Activated B cell treated with CpG ODN at 0.5 μM for 24 hours (primary cell): ENCODE measurements at places on chromosomes 7 and 10. TPM values are rescaled to one million over a fixed set of nuclear protein-coding genes. Genes with fewer than 3 reads are reported as not detected.

The MSMB gene
- not detected in 2 replicates for total RNA-seq

DNA sequence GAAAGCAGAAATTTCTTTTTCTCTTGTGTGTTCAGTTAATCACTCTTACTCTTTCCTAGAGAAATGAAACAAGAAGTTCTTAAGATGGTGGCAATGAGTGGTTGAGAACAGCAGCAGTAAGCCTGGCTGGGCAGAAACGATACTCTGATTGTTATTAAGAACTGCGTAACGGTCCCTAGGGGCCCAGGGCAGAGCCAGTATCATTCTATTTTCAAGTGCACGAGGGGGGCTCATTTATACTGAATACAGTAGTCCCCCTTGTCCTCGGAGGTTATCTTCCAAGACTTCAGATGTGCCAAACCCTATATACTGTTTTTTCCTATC lies 64.9 kb downstream of the EEPD1 start:
- no peak for DNase-seq
- H3K4me3 ChIP-seq, result no peak overlapping the region
- H3K27me3 ChIP-seq, result no peaks in the 10 kb centered on the region
- no peaks in the 10 kb centered on the region for H3K36me3 ChIP-seq
- H3K27ac ChIP-seq, result no peak overlapping the region

- no peak overlapping the region for H3K27ac ChIP-seq
- no peaks in the 10 kb centered on the region for H3K27me3 ChIP-seq
- H3K4me3 ChIP-seq, result no peak overlapping the region
- no peak for DNase-seq
- H3K36me3 ChIP-seq, result peaks cover 42% of the 10 kb centered on the region
These were observed 107.4 kb downstream of the SNX13 start for GRCh38 chr7:17832820-17833355.

The PPP1R17 gene
- not detected in 2 replicates for total RNA-seq

- no peaks in the 10 kb centered on the region for H3K36me3 ChIP-seq
- no peak for DNase-seq
- H3K4me3 ChIP-seq, result no peak overlapping the region
- H3K4me1 ChIP-seq, result no peaks in the 10 kb centered on the region
- no peaks in the 10 kb centered on the region for H3K27me3 ChIP-seq
These were observed 854.5 kb downstream of the GRM8 start for GRCh38 chr7:126398285-126398684.

The HOXA6 gene
- not detected in 2 replicates for total RNA-seq

The MPP7 gene
- total RNA-seq, result 6.2 and 8.3 TPM in 2 replicates

The TMEM176A gene
- total RNA-seq, result not detected in 2 replicates

DNA sequence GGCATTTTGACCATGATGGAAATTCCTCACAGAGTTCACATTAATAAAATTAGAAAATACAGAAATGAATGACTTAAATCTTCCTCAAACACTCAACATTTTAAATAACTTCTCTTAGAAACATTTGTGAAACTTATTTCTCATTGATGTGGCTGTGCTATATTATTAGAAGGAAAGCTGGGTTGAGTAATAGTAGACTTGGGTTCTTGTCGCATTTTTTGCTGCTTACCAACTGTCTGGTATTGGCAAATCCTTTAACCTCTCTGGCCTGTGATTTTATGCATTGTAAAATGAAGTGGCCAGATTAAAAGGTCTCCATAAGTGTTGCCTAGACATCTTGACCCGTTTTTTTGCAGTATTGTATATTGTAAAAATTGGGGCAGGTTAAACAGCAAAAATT lies 66.5 kb downstream of the VPS50 start:
- H3K27ac ChIP-seq, result no peak overlapping the region
- H3K36me3 ChIP-seq, result peaks cover 54% of the 10 kb centered on the region
- H3K4me1 ChIP-seq, result no peaks in the 10 kb centered on the region
- DNase-seq, result no peak
- no peaks in the 10 kb centered on the region for H3K27me3 ChIP-seq
- no peak overlapping the region for H3K4me3 ChIP-seq

DNA sequence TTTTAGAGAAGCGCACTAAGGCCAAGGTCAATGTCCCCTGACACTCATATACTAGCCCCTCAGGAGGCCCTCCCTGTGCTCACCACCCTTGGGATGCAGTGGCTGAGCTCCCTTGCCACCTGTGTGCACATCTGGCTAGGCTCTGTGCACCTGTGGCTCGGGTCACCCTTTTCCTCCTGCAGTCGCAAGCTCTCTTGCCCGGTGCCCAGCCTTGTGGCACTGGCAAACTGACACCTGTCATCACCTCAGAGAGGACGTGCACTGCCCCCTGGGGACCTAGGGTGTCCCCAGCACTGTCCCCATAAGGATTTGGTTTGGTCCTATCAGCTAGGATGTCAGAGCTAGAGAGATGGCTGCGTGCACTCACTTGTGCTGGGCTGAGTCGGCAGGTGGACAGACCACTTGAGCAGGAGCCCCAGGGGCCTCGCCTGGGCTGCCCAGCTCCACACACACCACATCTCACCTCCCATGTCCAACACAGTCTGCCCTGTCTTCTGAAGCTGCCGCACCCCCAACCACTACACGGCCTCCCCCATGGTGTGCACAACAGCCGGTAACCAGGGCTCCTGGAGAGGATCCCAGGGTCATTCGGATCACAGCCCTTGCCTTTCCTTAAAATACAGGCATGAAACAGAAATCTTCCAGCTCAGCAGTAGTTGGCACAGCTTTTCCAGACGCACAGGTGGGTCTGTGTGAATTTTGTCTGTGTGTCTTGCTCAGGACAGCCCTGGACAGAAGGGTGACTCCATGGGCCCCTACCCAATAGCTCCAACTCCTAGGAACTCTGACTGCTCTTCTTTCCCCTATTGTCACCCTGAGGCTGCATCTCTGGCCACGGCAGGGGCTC lies 111.0 kb downstream of the GRID1 start:
- no peak for DNase-seq
- H3K4me1 ChIP-seq, result no peaks in the 10 kb centered on the region
- no peaks in the 10 kb centered on the region for H3K36me3 ChIP-seq

DNA sequence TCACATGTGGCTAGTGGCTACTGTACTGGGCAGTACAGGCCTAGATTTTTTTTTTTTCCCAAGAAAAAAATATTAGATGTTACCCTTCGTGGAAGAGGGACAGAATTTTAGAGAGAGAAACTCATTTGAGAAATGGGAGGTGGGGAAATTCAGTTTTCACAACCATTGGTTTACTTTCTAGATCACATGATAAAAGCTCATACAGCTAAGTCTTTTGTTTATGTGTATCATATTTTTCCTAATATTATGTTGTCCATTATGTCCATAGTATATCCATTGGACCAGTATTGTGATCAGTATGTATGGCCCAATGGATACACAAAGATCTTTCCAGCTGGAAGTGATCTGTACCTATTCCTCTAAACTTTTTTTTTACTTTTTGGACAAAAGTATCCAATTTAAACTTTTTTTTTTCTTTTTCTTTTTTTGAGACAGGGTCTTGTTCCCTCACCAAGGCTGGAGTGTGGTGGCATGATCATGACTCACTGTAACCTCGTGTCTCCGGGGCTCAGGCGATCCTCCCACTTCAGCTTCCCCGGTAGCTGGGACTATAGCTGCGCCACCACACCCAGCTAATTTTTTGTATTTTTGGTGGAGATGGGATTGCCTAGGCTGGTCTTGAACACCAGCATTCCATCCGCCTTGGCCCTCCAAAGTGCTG lies 4.1 kb downstream of the CALU start:
- no peaks in the 10 kb centered on the region for H3K27me3 ChIP-seq
- peaks cover 28% of the 10 kb centered on the region for H3K4me1 ChIP-seq
- H3K36me3 ChIP-seq, result peaks cover 22% of the 10 kb centered on the region

- no peak overlapping the region for H3K27ac ChIP-seq
- H3K4me3 ChIP-seq, result no peak overlapping the region
- DNase-seq, result no peak
- H3K27me3 ChIP-seq, result peaks cover 10% of the 10 kb centered on the region
- no peaks in the 10 kb centered on the region for H3K4me1 ChIP-seq
These were observed 19.3 kb upstream of the NUP205 start for GRCh38 chr7:135538376-135538775.

DNA sequence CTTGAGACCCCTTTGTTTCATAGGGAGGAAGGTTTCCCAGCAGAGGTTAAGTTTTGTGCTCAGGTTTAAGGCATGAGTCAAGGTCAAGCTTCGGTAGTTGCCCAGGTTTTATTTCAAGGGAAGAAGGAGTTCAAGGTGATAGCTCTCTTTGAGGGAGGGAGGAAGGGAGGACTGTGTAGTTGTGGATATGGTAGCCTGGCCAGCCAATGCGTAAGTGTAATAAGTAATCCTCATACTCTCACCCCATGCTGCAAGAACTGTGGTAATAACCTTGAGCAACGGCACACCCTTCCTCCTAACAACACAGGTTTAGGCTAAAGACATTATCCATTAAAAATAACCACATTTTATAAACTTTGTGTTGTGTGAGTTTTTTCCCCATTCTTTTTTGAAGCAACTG lies 478.9 kb downstream of the KCNMA1 start:
- no peak for DNase-seq
- no peaks in the 10 kb centered on the region for H3K4me1 ChIP-seq
- no peak overlapping the region for H3K27ac ChIP-seq
- no peaks in the 10 kb centered on the region for H3K27me3 ChIP-seq

DNA sequence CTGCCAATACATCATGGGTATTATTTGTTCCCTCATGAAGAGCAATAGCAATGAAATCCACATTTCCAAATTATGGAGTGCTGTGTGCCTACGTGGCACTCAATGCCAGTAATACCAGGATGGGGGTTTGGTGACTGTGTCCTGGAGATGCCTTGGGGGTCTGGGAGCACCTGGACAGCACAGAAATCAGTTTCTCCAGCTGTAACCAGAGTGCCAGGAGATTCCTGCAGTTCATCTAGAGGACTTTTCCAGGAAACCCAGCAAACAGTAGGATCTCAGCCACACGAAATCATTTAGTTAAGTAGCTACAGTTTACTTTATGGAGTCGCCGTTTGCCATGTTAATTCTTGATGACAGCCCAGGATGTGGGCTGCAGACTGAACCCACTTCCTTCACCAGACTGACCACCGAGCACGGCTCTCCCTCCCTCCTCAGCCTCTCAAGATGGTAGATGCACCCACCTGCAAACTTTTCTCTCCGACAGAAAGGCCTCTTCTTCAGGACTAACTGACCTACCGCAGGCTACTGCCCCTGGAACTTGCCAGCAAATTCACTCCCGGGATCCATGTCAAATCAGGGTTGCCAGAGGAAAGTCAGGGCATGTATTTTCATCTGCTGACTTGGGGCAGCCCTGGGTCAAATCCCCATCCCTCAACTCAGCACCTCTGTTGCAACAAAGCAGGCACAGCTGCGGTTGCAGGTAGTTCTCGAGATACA lies 30.3 kb downstream of the MKI67 start:
- no peak overlapping the region for H3K4me3 ChIP-seq
- H3K36me3 ChIP-seq, result no peaks in the 10 kb centered on the region
- no peaks in the 10 kb centered on the region for H3K27me3 ChIP-seq
- DNase-seq, result no peak

GRCh38 chr7:7548407-7548806 lies 12.7 kb upstream of the COL28A1 start:
- H3K36me3 ChIP-seq, result peaks cover 4% of the 10 kb centered on the region
- no peak overlapping the region for H3K27ac ChIP-seq
- H3K4me3 ChIP-seq, result no peak overlapping the region
- H3K4me1 ChIP-seq, result no peaks in the 10 kb centered on the region

GRCh38 chr7:141074162-141074991 lies 513 bp downstream of the TMEM178B start:
- H3K36me3 ChIP-seq, result no peaks in the 10 kb centered on the region
- no peak for DNase-seq
- peak overlapping the region; percentile 68 for H3K4me3 ChIP-seq
- peaks cover 26% of the 10 kb centered on the region for H3K4me1 ChIP-seq
- H3K27ac ChIP-seq, result no peak overlapping the region
- peaks cover 35% of the 10 kb centered on the region for H3K27me3 ChIP-seq

DNA sequence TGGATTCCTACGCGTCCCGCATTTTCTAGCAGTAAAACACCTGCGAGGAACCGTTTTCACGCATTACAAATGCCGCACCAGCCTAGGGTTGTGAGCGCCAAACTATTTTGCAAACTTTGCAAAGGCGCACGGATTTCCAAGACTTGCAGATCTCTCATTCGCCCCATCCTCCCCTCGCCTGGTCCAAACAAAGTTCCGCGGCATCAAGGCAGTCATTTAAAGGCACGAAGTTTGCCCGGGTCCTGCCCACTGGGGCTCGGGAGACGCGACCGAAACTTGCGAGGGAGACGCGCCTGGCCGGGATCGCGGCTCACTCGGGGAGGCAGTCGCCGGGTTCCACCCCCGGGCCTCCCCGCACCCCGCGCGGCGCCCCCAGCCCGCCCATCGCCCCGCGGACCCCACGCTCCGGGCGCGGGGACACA lies 613 bp downstream of the USP6NL start:
- DNase-seq, result peak; percentile 61
- H3K36me3 ChIP-seq, result peaks cover 15% of the 10 kb centered on the region
- H3K4me3 ChIP-seq, result peak overlapping the region; percentile 95

- H3K27ac ChIP-seq, result no peak overlapping the region
- H3K27me3 ChIP-seq, result peaks cover 20% of the 10 kb centered on the region
- H3K4me1 ChIP-seq, result peaks cover 4% of the 10 kb centered on the region
- H3K4me3 ChIP-seq, result no peak overlapping the region
These were observed 1.4 kb upstream of the VSTM4 start for GRCh38 chr10:49116509-49117375.

The HKDC1 gene
- total RNA-seq, result not detected in 2 replicates

The GPR146 gene
- 6.2 and 6.9 TPM in 2 replicates for total RNA-seq

The GRID1 gene
- not detected in 2 replicates for total RNA-seq

The EIF4EBP2 gene
- 38.7 and 40.6 TPM in 2 replicates for total RNA-seq

DNA sequence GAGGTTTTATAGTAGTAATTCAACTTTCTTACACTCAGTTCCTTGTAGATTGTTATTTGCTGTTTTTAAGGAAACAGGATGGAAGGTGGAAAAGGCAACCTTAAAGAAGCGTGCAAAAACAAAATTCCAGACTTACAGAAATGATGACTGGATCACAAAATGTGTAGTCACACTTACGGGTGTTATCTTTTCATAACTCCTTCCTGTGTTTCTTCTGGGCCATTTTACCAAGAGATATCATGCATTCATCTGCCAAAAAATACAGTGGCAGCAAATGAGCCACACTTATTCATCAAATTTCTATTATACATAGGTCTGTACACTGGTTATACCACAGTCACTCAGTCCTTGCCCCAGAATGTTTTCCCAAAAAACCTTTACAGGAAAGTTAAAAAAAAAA lies 94.3 kb upstream of the IL6 start:
- no peak for DNase-seq
- H3K4me1 ChIP-seq, result peaks cover 23% of the 10 kb centered on the region
- no peaks in the 10 kb centered on the region for H3K27me3 ChIP-seq
- H3K4me3 ChIP-seq, result no peak overlapping the region
- peaks cover 55% of the 10 kb centered on the region for H3K36me3 ChIP-seq

DNA sequence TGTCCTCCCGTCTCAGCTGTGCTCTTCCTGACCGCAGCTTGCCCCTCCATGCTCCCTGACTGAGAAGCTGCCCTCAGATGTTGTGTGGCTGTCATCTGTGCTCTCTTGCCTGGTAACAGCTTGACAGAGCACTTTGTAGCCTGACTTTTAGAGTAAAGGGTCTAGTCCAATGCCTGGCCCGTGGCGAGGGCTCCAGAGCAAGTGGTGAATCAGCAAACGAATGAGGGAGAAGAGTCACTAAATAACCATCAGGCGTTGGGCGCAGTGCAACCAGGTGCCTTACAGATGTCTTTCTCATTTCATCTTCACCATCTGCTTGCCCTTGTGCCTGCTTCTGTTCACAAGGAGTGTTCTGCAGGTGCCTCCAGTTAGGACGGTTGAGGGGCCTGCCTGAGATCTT lies 45.6 kb downstream of the MKI67 start:
- H3K27ac ChIP-seq, result no peak overlapping the region
- no peak for DNase-seq
- H3K36me3 ChIP-seq, result peaks cover 78% of the 10 kb centered on the region
- H3K4me1 ChIP-seq, result no peaks in the 10 kb centered on the region

- no peak overlapping the region for H3K27ac ChIP-seq
- H3K36me3 ChIP-seq, result peaks cover 10% of the 10 kb centered on the region
- H3K4me1 ChIP-seq, result peaks cover 41% of the 10 kb centered on the region
- H3K27me3 ChIP-seq, result no peaks in the 10 kb centered on the region
- H3K4me3 ChIP-seq, result no peak overlapping the region
These were observed 23.1 kb downstream of the WASL start for GRCh38 chr7:123725586-123726171.

The TSPAN33 gene
- total RNA-seq, result 332 and 341 TPM in 2 replicates

The THNSL1 gene
- total RNA-seq, result 3.8 TPM in 2 replicates
